Fibroblast of villous mesenchyme (primary cell): ENCODE measurements at places on chromosomes 4 and X. TPM values are rescaled to one million over a fixed set of nuclear protein-coding genes. Genes with fewer than 3 reads are reported as not detected.

DNA sequence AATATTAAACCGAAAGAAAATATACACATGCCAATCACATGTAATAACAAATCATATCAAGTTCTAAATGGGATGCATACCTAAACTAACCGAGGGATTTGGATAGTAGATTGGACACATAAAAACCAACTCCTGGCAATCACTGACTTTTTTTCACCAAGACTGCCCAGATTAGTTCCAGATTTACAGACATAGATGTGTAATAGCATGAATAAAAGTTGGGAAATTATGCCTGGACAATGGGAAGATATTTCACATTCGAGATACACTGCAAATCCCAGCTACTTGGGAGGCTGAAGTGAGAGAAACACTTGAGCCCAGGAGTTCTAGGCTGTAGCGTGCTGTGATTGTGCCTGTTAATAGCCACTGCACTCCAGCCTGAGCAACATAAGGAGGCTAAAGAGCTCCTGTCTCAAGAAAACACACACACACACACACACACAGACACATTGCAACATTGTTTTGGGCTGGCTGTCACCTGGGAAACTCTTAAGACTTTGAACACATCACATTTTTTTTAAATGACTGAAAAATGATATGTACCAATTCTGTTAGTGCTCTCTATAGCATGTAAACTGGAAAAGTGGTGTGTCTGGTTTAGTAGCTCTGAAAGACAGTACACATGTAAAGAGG lies 5.7 kb downstream of the RAB40A start:
- no peak for DNase-seq

GRCh38 chr4:25803720-25804225 lies 59.0 kb downstream of the SEL1L3 start:
- DNase-seq = no peak

GRCh38 chr4:87108142-87108546 lies 112.3 kb downstream of the KLHL8 start:
- DNase-seq = peak; percentile 77

GRCh38 chr4:5186271-5187064 lies 135.2 kb downstream of the STK32B start:
- no peak for DNase-seq

GRCh38 chr4:176150704-176151103 lies 44.7 kb downstream of the SPATA4 start:
- DNase-seq = no peak

DNA sequence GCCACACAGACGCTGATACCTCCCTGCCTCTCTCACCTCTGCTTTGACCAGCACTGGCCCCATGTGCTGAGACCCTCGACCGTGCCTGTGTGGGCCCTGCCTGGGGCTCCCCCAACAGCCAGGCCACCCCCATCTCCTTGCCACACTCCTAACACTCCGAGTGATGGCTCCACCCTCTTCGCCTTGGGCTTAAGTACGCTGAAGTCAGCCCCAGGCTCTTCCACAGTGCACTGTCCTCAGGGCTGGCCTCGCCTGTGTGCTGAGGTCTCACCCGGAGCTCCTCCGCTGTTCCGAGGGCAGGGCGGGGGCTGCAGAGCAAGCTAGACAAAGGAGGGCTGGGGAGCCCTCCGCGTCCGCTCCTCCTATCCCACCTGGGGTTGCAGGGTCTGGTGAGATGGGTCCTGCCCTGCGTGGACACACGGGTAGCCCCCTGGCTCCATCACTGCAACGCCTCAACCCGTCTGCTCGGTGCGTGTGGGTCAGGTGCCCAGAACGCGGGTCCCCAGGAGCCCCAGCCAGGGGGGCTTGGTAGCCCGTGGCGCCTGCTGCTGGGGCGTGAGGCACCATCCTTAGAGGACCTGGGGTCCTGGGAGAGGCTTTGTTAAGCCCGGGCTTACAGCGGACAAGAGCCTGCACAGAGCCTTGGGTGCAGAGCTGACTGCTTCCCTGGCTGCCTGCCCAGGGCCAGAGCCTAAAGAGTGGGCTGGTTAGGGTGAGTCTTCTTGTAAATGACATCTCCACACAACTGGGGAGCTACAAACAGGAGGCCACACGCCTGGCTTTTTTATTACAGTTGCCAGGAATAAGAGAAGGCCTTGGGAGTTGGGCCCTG lies 42.6 kb upstream of the NKX1-1 start:
- no peak for DNase-seq

- no peak for DNase-seq
These were observed 44.1 kb upstream of the TLR3 start for GRCh38 chr4:186024637-186025407.

DNA sequence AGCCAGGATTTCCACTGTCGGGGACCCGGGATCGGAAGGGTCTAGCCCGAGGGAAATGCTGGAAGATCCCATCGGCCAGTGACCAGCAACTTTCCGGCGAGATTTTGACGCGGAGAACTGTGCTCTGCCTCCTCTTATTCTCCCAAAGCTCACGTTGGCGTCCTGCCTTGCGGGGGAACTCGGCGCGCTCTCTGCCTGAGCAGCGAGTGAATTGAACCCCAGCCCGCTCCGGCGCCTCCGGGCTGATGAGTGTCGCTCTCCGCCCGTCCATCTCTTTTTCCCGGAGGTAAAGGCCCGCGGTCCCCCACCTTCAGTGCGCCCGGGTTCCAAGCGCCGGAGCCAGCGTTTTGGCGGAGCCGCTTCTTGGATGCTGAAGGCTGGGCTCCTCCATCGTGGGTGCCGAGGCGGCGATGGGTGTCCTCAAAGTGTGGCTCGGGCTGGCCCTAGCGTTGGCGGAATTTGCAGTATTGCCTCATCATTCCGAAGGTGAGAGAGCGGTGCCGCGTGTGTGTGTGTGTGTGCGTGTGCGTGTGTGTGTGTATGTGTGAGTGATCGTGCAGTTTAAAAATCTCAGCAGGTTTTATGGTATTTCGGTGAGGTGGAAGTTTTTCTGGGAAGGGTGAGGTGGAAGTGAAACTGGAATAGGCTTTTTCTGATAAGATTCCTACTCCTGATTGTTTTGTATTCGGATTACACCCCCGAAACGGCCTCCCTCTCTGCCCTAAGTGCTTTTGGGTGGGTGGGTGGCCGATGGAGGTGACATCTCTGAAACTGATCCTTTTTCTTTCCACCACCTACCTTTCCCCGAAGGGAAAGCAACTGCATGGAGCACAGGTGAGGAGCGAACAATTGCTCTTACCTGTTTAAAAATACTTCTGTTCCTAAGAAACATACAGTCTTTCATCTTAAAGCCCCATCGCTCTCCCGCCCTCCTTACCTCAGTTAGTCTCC lies 752 bp downstream of the FRAS1 start:
- peak; percentile 16 for DNase-seq

SLC4A4 gene
- total RNA-seq = 12.5 and 13.5 TPM in 2 replicates
